Gastroesophageal sphincter (tissue), 4 donors: ENCODE measurements at places on chromosomes 13 and 19. TPM values are rescaled to one million over a fixed set of nuclear protein-coding genes. Genes with fewer than 3 reads are reported as not detected.

DNA sequence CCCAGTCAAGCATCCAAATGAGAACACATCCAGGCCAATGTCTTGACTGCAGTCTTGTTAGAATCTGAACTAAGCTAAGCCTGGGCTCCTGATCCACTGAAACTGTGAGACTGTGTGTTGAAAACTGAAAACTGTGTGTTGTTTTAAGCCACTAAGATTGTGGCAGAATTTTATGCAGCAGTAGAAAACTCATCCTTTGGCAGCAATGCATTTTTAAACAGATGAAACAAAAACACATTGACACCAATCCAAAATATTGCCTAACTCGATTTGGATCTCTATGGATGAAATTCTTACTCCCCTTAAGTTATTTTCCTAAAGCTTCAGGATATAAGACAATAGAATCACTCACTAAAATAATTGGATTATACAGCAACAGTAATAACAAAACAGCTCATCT is 202.3 kb upstream of the KLF12 start:
- no peaks in the 10 kb centered on the region for H3K36me3 ChIP-seq
- H3K4me1 ChIP-seq: no peaks in the 10 kb centered on the region
- H3K27ac ChIP-seq: no peak overlapping the region
- no peak for ATAC-seq

- no peaks in the 10 kb centered on the region for H3K4me1 ChIP-seq
- ATAC-seq: no peak
- H3K4me3 ChIP-seq: no peak overlapping the region
- H3K27ac ChIP-seq: no peak overlapping the region
These were observed 13.3 kb downstream of the PALM3 start for GRCh38 chr19:14048443-14049153.

GRK1 gene
- not detected for total RNA-seq

- H3K36me3 ChIP-seq: no peaks in the 10 kb centered on the region
- H3K4me1 ChIP-seq: no peaks in the 10 kb centered on the region
- H3K4me3 ChIP-seq: no peak overlapping the region
- no peak for ATAC-seq
These were observed 60.7 kb downstream of the ATP11A start for GRCh38 chr13:112750570-112750969.

SEMA6B gene
- 7.0 TPM for total RNA-seq

- H3K27ac ChIP-seq: no peak overlapping the region
- ATAC-seq: no peak
- H3K27me3 ChIP-seq: no peaks in the 10 kb centered on the region
- H3K4me1 ChIP-seq: peaks cover 12% of the 10 kb centered on the region
- H3K4me3 ChIP-seq: no peak overlapping the region
These were observed 54.0 kb upstream of the GPR183 start for GRCh38 chr13:99361197-99361596.

- H3K27me3 ChIP-seq: peaks cover 76% of the 10 kb centered on the region
- no peaks in the 10 kb centered on the region for H3K4me1 ChIP-seq
- peak overlapping the region; percentile 70 for H3K27ac ChIP-seq
- H3K4me3 ChIP-seq: peak overlapping the region; percentile 58
- H3K36me3 ChIP-seq: no peaks in the 10 kb centered on the region
- no peak for ATAC-seq
These were observed 1.2 kb upstream of the MCF2L start for GRCh38 chr13:112967686-112968379.

- H3K4me3 ChIP-seq: no peak overlapping the region
- no peak for ATAC-seq
- H3K27ac ChIP-seq: no peak overlapping the region
- no peaks in the 10 kb centered on the region for H3K27me3 ChIP-seq
These were observed 71.7 kb downstream of the POSTN start for GRCh38 chr13:37526710-37527473.

GRCh38 chr19:10190026-10190425 is 4.7 kb downstream of the DNMT1 start:
- H3K27me3 ChIP-seq: no peaks in the 10 kb centered on the region
- no peak for ATAC-seq
- H3K4me1 ChIP-seq: peaks cover 30% of the 10 kb centered on the region
- H3K4me3 ChIP-seq: no peak overlapping the region
- H3K36me3 ChIP-seq: no peaks in the 10 kb centered on the region
- no peak overlapping the region for H3K27ac ChIP-seq

DNA sequence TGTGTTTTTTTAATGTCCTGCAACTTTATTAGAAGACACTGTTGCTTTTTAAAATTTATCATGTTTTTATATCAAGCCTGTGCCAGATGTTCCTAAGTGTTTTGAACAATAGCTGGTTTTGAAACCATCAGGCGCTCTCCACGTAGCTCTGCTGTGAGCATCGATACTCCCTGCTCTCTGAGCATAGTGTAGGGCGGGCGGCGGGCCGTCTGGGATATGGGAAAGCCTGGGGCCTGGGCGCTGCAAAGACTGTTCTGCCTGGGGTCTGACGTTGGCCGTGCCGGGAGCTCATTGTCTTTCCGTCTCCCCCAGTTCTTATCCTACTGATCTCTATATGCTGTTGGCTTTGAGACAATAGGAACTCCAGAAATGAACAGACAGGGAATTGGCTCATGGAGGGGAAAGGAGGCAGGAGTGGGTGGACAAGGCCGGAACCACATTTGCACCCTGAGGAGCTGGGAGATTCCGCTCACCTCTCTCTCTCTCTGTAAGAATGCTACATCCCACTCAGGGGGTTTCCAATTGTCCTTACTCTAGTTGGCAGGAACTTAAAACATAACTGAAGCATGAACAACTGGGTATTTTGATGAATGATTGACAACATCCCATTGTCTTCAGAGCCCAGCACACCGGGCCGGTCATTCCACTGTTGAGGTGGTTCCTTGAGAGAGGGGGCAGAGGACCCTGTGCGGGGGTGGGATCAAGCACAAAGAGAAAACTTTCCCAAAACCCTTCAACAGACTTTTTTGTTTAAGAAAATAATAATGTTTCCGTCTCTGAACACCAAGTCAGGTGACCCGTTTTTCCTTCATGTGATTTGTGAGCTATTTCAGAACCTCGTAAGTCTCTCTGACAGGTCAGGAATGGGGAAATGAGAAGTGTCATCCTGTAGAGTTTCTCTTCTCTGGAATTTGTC is 64.7 kb downstream of the COL4A2 start:
- no peaks in the 10 kb centered on the region for H3K36me3 ChIP-seq
- H3K4me1 ChIP-seq: peaks cover 88% of the 10 kb centered on the region
- no peaks in the 10 kb centered on the region for H3K27me3 ChIP-seq

PAK4 gene
- 6.8 TPM for total RNA-seq

LRRC25 gene
- 3.6 TPM for total RNA-seq
